CD4-positive, alpha-beta T cell (primary cell): ENCODE measurements at places on chromosomes 7 and 10.
A peak's percentile ranks its signal among the peaks of the same experiment; 100 is the strongest.

DNA sequence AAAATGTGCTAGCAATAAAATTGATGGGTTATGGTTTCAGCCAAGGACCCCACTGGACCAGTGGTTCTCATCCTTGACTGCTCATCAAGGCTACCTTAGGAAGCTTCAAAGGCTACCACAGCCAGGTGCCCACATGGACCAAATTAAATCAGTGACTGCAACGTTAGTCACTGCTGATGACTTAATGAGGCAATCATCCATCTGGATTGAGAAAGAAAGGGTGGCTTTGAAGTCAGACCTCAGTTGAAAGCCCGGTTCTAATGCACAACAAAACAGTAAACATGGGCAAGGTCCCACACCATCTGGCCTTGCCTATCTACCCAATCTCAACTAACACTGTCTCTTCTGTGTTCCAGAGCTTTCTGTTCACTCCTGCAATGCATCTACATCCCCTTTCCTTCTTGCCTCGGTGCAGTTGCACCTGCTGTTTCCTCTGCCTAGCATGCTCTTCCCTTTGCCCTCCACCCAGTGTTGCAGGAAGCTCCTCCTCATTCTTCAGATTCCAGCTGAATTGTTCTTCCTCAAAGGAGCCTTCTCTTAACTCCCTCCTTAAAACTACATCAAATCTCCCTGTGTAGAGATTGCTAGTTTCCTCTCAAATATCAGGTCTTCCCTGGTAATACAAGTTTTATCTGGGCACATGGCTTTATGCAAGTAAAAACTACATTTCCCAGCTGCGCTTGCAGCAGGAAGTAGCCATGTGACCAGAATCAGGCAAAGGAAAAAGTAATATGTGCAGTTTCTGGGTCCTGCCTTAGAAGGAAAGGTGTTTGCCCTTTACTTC lies 10.3 kb upstream of the KCNK18 start:
- no peak overlapping the region for H3K27ac ChIP-seq
- no peak overlapping the region for H3K4me3 ChIP-seq
- no peaks in the 10 kb centered on the region for H3K27me3 ChIP-seq
- no peaks in the 10 kb centered on the region for H3K4me1 ChIP-seq
- H3K36me3 ChIP-seq = no peaks in the 10 kb centered on the region

- no peak overlapping the region for H3K27ac ChIP-seq
- no peaks in the 10 kb centered on the region for H3K36me3 ChIP-seq
- no peak overlapping the region for H3K4me3 ChIP-seq
- H3K27me3 ChIP-seq = peaks cover 28% of the 10 kb centered on the region
- DNase-seq = no peak
- peaks cover 18% of the 10 kb centered on the region for H3K4me1 ChIP-seq
Measured at GRCh38 chr7:65238785-65239184, 134.9 kb upstream of the ZNF92 start.

DNA sequence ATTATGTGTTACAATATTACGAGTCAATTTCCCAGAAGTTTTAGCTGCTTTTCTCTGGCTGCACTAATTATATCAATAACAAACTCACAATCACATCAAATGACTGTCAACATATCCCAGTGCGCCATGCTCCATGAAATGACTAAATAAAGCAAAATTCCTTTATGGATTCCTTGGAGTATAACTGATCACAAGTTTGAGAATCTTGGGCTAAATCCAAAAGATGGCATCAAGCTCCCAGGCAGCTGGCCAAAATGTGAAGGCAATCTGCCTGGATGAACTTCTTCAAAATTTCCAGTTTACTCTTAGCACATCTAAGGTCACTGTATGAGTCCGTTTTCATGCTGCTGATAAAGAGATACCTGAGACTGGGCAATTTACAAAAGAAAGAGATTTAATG lies 210.8 kb downstream of the CCSER2 start:
- DNase-seq = no peak
- peaks cover 11% of the 10 kb centered on the region for H3K27me3 ChIP-seq
- peaks cover 14% of the 10 kb centered on the region for H3K4me1 ChIP-seq
- H3K4me3 ChIP-seq = no peak overlapping the region
- H3K36me3 ChIP-seq = no peaks in the 10 kb centered on the region

DNA sequence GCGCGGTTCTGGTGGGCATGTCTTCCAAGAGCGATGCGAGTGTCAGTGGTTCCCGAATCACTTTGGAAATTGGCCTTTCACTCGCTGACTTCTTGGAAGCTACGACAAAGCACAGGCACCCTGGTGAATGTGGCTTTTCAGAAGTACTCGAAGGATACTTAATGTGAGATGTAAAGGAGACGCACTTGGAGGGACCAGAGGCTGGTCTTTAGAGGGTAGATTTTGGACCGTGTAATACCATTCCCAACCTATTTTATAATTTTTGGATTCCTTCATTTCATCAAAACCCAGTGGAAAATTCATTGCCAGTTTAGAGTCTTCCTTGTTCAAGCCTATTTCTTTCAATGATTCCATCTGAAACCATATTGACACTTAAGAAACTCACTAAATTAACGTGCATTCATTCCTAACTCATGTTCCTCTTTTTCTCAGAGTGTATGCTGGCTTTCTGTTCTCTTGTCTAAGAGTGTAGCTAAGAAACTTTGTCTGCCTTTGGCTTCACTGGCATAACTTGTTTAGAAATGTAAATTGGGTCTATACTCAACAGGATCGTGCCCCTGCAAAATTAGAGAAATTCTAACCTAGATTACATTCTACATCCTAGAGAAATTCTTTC lies 645 bp upstream of the COPG2 start:
- H3K4me1 ChIP-seq = peaks cover 13% of the 10 kb centered on the region
- DNase-seq = no peak
- peak overlapping the region; percentile 70 for H3K4me3 ChIP-seq
- H3K36me3 ChIP-seq = no peaks in the 10 kb centered on the region

DNA sequence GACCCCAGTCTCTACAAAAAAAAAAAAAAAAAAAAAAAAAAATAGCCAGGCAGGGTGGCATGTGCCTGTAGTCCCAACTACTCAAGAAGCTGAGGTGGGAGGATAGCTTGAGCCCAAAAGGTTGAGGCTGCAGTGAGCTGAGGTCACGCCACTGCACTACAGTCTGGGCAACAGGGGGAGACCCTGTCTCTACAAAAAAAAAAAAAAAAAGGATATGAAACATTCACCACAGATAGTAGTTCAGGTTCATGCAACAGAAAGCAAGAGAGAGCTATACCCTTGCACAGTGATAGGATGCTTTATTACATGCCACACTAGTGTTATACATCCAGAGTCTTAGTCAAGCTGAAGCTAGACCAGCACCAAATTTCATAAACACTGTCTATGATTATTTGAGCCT lies 148.4 kb upstream of the KAT6B start:
- peaks cover 10% of the 10 kb centered on the region for H3K36me3 ChIP-seq
- no peak overlapping the region for H3K27ac ChIP-seq
- H3K4me3 ChIP-seq = no peak overlapping the region
- H3K4me1 ChIP-seq = no peaks in the 10 kb centered on the region
- no peak for DNase-seq

DNA sequence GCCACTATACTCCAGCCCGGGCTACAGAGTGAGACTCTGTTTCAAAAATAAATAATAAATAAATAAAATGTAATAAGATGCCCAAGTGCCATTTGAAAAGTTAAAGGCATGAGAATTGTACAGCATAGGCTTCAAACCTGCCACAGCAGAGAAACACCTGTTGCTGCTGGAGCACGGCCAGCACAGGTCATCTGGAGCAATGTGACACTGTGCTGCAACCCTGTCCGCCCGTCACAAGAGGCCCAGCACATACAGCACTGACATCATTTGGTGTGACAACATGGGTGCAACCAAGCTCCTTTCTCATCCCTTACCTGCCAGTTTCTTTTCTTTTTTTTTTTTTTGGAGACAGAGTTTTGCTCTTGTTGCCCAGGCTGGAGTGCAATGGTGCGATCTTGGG lies 1.3 kb downstream of the RFC2 start:
- no peak for DNase-seq
- no peak overlapping the region for H3K27ac ChIP-seq
- peaks cover 32% of the 10 kb centered on the region for H3K36me3 ChIP-seq
- no peaks in the 10 kb centered on the region for H3K27me3 ChIP-seq
- peaks cover 31% of the 10 kb centered on the region for H3K4me1 ChIP-seq

- DNase-seq = no peak
- no peak overlapping the region for H3K27ac ChIP-seq
- no peaks in the 10 kb centered on the region for H3K36me3 ChIP-seq
- no peaks in the 10 kb centered on the region for H3K27me3 ChIP-seq
- no peaks in the 10 kb centered on the region for H3K4me1 ChIP-seq
Measured at GRCh38 chr7:91570560-91570959, 306.3 kb downstream of the FZD1 start.

- no peak overlapping the region for H3K27ac ChIP-seq
- peaks cover 63% of the 10 kb centered on the region for H3K36me3 ChIP-seq
- peaks cover 24% of the 10 kb centered on the region for H3K4me1 ChIP-seq
- H3K27me3 ChIP-seq = no peaks in the 10 kb centered on the region
Measured at GRCh38 chr10:72228318-72228751, 12.3 kb upstream of the ASCC1 start.

DNA sequence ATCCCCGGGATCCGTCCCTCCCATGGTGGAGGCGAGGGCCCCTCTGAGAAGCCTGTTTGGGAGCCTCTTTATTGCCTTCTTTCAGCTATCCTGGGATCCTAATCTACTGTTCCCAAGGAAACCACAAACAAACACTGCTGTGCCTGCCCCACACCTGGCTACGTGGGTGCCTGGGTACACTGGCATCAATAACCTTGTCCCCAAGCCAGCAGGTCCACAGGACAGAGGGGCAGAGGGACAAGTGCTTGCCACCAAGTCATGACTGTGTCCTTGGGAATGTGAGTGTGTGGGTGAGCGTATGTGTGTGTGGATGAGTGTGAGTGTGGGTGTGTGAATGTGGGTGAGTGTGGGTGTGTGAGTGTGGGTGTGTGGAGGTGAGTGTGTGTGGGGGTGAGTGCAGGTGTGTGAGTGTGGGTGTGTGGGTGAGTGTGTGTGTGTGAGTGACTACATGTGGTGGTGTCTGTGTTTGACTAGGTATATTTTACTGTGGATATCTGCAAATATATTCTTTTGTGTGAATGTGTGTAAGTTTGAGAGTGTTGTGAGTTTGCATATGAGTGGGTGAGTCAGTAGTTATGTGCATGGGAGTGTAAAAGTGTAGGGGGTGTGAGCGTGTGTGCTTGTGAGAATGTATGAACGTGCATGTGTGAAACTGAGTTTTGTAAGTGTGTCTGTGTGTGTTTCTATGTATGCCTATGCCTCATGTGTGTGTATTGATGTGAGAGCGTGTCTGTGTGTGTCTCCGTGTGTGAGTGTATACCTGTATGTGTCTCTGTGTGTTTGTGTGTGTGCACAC lies 96.1 kb downstream of the TNS3 start:
- H3K27ac ChIP-seq = no peak overlapping the region
- H3K4me1 ChIP-seq = no peaks in the 10 kb centered on the region
- no peaks in the 10 kb centered on the region for H3K27me3 ChIP-seq
- no peaks in the 10 kb centered on the region for H3K36me3 ChIP-seq

- no peaks in the 10 kb centered on the region for H3K27me3 ChIP-seq
- no peaks in the 10 kb centered on the region for H3K4me1 ChIP-seq
- DNase-seq = no peak
- no peak overlapping the region for H3K4me3 ChIP-seq
Measured at GRCh38 chr10:121078036-121078435, 226.9 kb downstream of the WDR11 start.

- no peak overlapping the region for H3K4me3 ChIP-seq
- no peak for DNase-seq
- no peaks in the 10 kb centered on the region for H3K27me3 ChIP-seq
Measured at GRCh38 chr7:94336009-94336408, 58.7 kb upstream of the COL1A2 start.

- H3K27me3 ChIP-seq = peaks cover 3% of the 10 kb centered on the region
- H3K27ac ChIP-seq = no peak overlapping the region
- no peaks in the 10 kb centered on the region for H3K36me3 ChIP-seq
Measured at GRCh38 chr10:10644008-10644646, 373.5 kb upstream of the CELF2 start.

- no peaks in the 10 kb centered on the region for H3K27me3 ChIP-seq
- H3K4me1 ChIP-seq = no peaks in the 10 kb centered on the region
- H3K4me3 ChIP-seq = no peak overlapping the region
- DNase-seq = no peak
- no peaks in the 10 kb centered on the region for H3K36me3 ChIP-seq
- H3K27ac ChIP-seq = no peak overlapping the region
Measured at GRCh38 chr10:75868574-75868973, 437.1 kb downstream of the LRMDA start.

- no peak overlapping the region for H3K27ac ChIP-seq
- no peak for DNase-seq
- H3K4me1 ChIP-seq = peaks cover under 1% of the 10 kb centered on the region
Measured at GRCh38 chr7:112260911-112261310, 54.4 kb downstream of the ZNF277 start.

DNA sequence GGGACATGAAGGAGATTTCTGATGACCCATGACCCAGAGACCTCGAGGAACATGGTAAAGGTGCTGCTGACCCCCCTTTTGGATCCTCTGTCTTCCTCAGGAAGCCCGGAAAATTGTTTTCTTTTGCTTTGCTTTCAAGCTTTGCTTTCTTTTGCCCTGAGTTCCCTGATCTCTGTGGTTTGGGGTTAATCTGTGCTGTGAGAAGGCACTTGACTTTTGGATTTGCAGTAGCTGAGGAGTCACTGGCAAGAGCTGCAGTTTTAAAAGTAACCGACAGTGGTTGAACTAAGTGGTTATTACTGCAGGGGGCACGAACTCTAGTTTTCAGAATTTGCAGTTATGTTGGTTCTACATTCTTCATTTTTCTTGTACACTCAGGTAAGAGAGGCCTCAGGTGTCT lies 53.0 kb downstream of the PDZD8 start:
- no peak overlapping the region for H3K4me3 ChIP-seq
- H3K27ac ChIP-seq = no peak overlapping the region
- no peak for DNase-seq
- no peaks in the 10 kb centered on the region for H3K27me3 ChIP-seq
- no peaks in the 10 kb centered on the region for H3K4me1 ChIP-seq

DNA sequence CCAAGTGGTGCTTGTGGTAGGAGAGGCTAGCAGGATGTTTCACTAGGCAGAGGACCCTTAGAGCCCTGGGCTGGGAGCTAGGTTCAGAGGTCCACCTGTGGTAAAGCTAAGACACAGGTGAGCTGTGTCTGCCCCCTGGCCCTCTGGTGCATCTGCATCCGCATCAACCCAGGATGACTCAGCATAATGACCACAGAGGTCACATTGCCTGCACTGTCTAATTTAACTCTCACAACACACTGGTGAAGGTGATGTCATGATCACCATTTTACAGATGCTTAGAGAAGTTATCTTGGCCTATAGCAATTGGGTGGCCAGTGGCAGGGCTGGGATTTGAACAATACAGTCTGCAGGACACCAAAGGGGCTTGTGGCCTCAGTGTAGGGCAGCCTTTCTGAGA lies 33.1 kb downstream of the HABP2 start:
- H3K27ac ChIP-seq = no peak overlapping the region
- no peaks in the 10 kb centered on the region for H3K27me3 ChIP-seq
- H3K36me3 ChIP-seq = no peaks in the 10 kb centered on the region
- no peaks in the 10 kb centered on the region for H3K4me1 ChIP-seq
